ENCODE measurements at places on chromosomes 1 and 21. TPM values are rescaled to one million over a fixed set of nuclear protein-coding genes. Genes with fewer than 3 reads are reported as not detected.

Gene LCE1C
- total RNA-seq, result not detected

Gene C1orf53
- total RNA-seq, result 1.7 TPM

Gene TMEM240
- total RNA-seq, result not detected

Gene C8B
- total RNA-seq, result not detected

Gene TP73
- total RNA-seq, result 0.84 TPM

Measured in activated CD8-positive, alpha-beta memory T cell treated with anti-CD3 and anti-CD28 coated beads for 36 hours (primary cell).